Eye (tissue), 1 donor: ENCODE measurements at places on chromosomes 11 and 22.
A peak's percentile ranks its signal among the peaks of the same experiment; 100 is the strongest.

GRCh38 chr11:116874251-116874650 is 36.8 kb upstream of the APOA1 start:
- no peak for DNase-seq

DNA sequence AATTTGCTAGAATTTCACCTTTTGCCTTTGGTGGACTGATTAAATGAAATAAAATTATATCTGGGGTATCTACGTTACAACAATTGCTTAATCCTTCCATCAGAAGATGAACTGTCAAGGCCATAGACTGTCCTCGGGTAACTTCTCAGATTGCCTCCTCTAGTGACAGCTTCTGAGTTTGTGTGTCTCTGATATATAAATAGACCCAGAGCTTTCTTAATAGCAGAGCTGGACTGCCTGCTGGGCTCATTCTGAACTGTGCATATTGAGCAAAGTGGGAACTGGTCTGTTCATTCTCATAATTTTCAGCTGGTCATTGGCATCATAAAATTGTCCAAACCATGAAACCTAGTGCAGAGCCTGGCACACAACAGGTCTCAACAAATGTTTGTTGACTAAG is 99.1 kb upstream of the GRAMD1B start:
- DNase-seq: no peak

DNA sequence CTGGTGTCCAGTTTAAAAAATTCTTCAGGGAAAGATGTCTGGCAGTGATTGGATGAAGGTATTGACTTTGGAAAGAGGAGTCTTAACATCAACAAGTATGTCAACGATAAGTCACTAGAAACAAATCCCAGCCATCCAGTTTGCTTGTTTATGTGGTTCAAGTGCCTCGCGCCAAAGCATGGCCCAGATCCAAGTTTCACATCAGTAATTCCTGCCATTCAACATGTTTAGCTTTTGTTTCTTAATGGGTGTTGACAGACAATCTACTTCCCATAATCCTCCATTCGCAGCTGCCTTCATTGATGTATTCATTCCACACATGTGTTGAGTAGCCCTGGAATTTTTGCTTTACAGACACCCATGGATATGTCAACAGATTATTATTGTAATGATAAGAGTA is 77.8 kb downstream of the UBASH3B start:
- peak; percentile 57 for DNase-seq

- DNase-seq: no peak
Measured at GRCh38 chr11:67634366-67635230, 4.9 kb upstream of the NUDT8 start.

DNA sequence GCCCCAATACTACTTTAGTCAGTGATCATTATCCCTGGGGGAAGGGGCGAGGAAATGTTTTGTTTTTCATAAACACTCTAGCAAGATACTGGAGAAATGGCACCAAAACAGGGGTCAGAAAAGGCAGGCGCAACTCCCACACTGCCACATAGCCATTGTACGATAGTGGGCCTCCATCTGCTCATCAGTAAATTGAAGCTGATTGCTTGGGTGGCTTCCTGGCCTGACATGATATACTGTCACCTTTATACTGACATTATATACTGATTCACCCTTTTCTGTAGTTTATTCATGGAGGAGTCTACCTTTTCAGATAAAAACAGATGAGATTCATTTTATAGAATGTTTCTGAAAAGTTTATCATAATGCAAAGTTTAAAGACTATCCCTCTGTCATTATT is 51.6 kb upstream of the CCDC34 start:
- no peak for DNase-seq

- no peak for DNase-seq
Measured at GRCh38 chr22:20186871-20187546, 36.2 kb upstream of the CCDC188 start.

GRCh38 chr11:44305470-44306051 is 4.4 kb downstream of the ALX4 start:
- DNase-seq: peak; percentile 77

GRCh38 chr11:7692426-7692825 is 13.9 kb downstream of the OVCH2 start:
- no peak for DNase-seq

DNA sequence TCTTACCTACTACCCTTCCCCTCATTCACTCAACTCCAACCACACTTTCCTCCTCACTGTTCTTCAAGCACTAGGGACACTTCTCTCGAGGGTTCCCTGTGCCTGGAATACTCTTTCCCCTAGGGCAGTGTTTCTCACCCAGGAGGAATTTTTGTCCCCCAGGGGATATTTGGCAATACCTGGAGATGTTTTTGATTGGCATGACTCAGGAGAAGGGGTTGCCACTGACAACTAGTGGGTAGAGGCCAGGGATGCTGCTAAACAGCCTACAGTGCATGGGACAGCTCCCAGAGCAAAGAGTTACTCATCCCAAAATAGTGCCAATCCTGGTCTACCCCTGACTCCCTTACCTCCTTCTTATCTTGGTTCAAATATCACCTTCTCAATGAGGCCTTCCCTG is 40.0 kb downstream of the BTG4 start:
- no peak for DNase-seq
